Activated CD8-positive, alpha-beta memory T cell treated with anti-CD3 and anti-CD28 coated beads for 48 hours (primary cell): ENCODE measurements at places on chromosomes 7 and 10.

DNA sequence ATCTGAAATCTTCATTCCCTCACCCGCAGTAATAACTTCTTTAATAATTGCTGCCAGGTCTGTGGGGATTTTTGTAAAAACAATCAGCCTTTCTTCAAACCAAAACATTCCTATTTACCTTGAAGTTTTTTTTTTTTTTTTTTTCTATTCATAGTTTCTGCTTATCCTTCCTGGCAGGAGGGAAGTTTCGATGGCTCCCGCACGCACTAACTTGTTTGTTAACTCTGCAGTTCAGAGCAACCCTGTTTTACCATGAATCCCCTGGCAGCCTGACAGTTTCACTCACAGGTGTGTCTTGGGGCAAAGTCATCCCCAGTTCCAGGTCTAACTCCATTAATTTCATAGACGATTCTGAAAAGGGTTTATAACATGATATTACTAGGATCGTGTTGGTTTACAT lies 149.3 kb downstream of the KLF6 start:
- DNase-seq = no peak

DNA sequence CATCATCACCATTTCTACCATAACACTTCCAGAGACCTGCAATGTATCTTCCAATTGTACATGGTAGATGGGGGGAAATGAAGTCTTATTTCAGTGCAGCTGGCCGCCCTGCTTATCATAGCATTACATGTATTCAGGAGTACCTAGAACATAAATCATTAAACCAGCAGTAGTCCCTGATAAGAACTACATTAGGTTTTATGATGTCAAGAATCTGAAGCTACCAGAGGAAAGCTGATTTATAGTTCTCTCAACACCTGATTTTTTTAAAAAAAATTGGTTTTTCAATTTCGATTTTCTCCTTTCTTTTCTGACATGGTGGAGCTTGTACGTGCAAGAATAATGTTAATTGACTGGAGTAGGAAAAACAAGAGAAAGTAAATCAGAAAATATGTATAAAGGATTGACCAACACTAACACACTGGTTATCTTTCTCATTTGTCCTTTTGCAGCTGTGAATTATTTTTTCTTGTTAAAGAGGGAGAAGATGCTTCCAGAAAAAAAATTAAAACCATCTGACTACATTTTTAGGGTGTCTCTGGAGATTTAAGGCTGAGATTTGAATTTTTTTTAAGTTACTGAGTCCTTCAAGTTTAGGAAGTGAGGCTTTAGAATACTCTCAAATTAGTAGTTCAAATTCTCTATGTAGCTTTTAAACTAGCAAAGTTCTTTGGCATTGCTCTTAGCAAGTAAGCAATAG lies 59.1 kb downstream of the CSTF2T start:
- DNase-seq = no peak

DNA sequence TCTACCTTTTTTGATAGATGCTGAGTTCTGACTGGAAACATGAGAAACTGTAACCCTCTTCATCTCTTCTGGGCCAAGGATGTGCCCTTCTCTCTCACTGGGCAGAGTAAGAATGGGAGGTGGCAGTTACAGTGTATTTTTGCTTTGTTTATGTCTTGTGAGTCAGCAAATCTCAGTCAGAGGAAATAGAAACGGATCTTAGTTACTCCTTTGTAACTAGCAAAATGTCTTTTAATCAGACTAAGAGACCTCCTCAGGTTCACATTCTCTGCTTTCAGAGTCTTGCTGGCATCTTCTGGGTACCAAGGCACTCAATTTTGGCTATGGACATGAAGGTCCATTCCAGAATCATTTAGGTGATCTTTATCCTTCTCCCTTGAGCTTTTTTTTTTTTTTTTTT lies 70.9 kb downstream of the HHEX start:
- no peak for DNase-seq

- no peak for DNase-seq
These were observed 1.8 kb upstream of the DUSP5 start for GRCh38 chr10:110495731-110496552.

- DNase-seq = no peak
These were observed 29.3 kb upstream of the CSGALNACT2 start for GRCh38 chr10:43108951-43109350.

- no peak for DNase-seq
These were observed 26.0 kb upstream of the TMEM140 start for GRCh38 chr7:135121868-135122267.
